Activated CD8-positive, alpha-beta memory T cell treated with anti-CD3 and anti-CD28 coated beads for 4 hours (primary cell): ENCODE measurements at places on chromosomes 3 and 15.

DNA sequence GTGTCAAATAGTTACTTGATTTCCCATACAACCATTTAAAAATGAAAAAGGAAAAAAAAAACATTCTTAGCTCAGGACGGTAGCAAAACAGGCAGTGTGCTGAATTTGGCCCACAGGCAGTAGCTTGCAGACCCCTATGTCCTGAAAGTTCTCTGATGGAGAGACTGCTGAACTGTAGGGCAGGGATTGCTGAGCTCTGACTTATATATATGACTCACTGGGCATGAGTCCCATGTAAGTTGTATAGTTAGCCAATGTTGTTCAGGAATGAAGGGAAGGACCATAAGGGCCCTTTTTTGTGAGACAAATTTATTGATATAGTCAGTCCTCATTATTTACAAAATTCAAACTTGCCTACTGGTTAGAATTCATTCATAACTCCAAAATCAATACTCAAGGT is 36.9 kb upstream of the FRMD4B start:
- DNase-seq, result no peak

DNA sequence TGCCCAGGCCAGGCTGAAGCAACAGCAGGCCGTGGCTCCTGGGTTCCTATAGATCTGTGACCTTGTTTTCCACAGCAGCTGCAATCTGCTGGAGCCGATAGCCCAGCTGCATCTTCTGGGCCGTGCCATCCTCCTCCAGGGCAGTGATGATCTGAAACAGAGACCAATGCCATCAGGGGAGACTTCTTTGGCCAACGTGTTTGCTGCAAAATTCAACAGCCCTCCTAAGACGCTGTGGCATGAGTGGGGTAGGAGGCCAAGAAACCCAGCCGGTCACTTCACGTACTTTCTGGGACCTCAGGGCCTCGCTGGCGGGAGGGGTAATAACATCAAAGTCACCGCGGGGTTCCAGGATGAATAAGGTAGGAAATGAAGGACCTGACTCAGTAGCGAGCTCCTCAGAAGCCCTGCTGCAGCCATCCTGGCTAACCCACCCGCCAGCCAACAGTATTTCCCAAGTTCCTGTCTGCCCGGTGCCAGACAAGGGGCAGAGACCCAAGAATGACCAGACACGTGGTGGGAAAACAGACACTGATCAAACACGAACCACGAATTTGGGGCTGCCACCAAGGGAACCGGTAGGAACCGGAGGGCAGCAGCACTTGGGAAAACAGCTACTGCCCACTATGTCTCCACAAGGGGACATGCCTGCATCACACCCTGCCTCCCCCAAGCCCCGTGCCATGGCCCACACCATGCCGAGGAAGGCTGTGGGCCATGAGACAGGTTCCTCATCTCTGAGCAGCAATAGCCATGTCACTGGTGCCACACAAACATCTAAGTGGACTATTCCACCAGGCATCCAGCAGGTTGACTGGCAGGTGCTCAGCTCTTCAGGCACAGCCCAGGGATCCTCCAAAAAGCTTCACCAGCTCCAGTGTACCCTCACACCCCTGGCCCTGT is 25.2 kb downstream of the PLXNB1 start:
- no peak for DNase-seq

DNA sequence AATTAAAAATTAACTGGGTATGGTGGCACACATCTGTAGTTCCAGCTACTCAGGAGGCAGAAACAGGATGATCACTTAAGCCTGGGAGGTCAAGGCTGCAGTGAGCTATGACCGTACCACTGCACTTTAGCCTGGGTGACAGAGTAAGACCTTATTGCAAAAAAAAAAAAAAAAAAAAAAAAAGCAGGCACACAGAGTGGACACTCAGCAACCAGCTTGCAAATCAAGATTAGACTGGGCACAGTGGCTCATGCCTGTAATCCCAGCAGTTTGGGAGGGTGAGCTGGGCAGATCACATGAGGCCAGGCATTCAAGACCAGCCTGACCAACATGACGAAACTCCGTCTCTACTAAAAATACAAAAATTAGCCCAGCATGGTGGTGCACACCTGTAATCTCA is 5.4 kb downstream of the CLN6 start:
- no peak for DNase-seq

DNA sequence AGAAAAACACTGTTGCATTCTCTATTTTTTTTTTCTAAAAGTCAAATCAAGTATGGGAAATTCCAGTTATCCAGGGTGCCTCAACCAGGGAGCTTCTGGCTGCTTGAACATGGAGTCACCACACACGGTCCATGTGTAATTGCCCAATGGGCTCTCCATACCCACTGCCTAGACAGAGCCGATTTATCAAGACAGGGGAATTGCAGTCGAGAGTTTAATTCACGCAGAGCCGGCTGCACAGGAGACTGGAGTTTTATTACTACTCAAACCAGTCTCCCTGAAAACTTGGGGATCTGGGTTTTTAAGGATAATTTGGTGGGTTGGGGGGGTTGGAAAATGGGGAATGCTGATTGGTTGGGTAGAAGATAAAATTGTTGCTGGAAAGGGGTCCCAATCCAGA is 149.8 kb downstream of the TJP1 start:
- DNase-seq, result no peak

GRCh38 chr3:16893618-16894200 is 9.0 kb downstream of the PLCL2 start:
- no peak for DNase-seq

- no peak for DNase-seq
These were observed 12.6 kb upstream of the LCTL start for GRCh38 chr15:66578286-66578875.
